Central memory CD8-positive, alpha-beta T cell (primary cell): ENCODE measurements at places on chromosomes 1 and 21.

GRCh38 chr1:27566462-27567145 lies 37.3 kb downstream of the AHDC1 start:
- peaks cover 40% of the 10 kb centered on the region for H3K4me1 ChIP-seq
- H3K27ac ChIP-seq, result no peak overlapping the region

DNA sequence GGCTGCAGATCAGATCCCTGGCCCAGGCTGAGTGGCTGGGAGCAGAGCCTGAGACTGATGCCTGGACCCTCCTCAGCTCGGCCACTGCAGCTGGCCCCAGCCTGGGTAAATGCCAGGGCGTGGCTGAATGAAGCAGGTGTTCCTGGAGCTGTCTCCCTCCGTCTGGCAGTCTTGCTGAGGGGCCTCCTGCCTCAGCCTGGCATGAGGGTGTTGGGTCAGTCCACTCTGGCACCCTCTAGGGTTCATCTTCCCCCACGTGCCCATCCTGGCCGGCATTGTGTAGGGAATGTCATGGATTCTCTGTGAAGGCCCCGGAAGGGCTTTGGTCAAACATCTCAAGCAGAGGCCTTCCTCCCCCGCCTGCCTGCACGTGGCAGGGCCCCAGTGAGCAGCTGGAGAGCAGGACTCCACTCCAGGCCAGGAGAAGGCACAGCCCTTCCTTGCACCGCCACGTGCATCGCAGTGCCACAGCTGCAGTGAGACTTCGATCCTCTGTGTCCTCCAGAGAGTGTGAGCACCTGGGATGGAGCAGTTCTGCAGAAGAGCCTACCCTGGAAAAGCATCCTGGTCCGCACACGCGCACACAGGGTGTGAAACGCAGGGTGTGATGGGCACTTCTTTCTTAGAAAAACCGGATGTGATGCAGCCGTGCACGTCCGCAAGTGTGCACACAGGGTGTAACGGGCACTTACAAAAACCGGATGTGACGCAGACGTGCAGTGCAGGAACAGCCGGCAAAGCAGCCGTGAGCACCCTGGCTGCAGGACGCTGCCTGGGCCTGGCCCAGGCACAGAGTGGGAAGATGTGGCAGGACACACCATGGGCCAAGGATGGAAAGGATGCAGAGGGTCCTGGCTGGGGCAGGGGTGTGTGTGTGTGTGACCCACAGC lies 4.6 kb upstream of the KRTAP10-4 start:
- H3K4me3 ChIP-seq, result no peak overlapping the region
- no peak for DNase-seq
- H3K4me1 ChIP-seq, result peaks cover 11% of the 10 kb centered on the region
- H3K27me3 ChIP-seq, result no peaks in the 10 kb centered on the region
- no peak overlapping the region for H3K27ac ChIP-seq

GRCh38 chr1:175737451-175737850 lies 5.9 kb downstream of the TNR start:
- no peaks in the 10 kb centered on the region for H3K36me3 ChIP-seq
- DNase-seq, result no peak
- H3K4me1 ChIP-seq, result no peaks in the 10 kb centered on the region
- no peak overlapping the region for H3K27ac ChIP-seq

- peak overlapping the region; percentile 38 for H3K27ac ChIP-seq
- no peak for DNase-seq
- peaks cover 1% of the 10 kb centered on the region for H3K36me3 ChIP-seq
- H3K4me3 ChIP-seq, result peak overlapping the region; percentile 7
- H3K27me3 ChIP-seq, result no peaks in the 10 kb centered on the region
Measured at GRCh38 chr1:844472-845026, 79.2 kb upstream of the SAMD11 start.

DNA sequence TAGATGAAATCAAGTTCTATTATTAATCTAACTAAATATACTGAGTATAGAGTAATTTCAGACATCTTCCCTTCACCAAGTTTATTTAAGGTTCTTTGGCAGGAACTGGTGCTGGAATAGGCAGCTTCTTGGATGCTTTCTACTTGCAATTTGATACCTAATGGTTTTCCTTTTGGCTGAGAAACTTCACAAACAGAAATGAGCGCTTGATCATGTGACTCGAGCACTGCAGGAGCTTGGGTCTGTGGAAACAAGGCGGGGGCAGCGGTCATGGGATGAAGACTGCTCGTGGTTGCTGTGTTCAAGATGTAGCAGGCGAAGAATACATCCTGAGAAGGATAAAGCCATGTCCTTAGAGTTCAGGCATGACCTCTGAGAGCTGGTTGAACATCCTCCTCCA lies 136.8 kb downstream of the PTPRC start:
- no peaks in the 10 kb centered on the region for H3K27me3 ChIP-seq
- H3K4me1 ChIP-seq, result no peaks in the 10 kb centered on the region
- no peak overlapping the region for H3K27ac ChIP-seq

GRCh38 chr1:208036918-208037766 lies 126.2 kb upstream of the CD34 start:
- H3K4me3 ChIP-seq, result no peak overlapping the region
- no peaks in the 10 kb centered on the region for H3K4me1 ChIP-seq
- H3K27me3 ChIP-seq, result peaks cover 26% of the 10 kb centered on the region
- H3K27ac ChIP-seq, result no peak overlapping the region
- DNase-seq, result no peak

- H3K27me3 ChIP-seq, result peaks cover 17% of the 10 kb centered on the region
- H3K4me3 ChIP-seq, result no peak overlapping the region
- DNase-seq, result no peak
- no peak overlapping the region for H3K27ac ChIP-seq
- no peaks in the 10 kb centered on the region for H3K4me1 ChIP-seq
- peaks cover 3% of the 10 kb centered on the region for H3K36me3 ChIP-seq
Measured at GRCh38 chr1:226862890-226863289, 7.5 kb upstream of the PSEN2 start.

DNA sequence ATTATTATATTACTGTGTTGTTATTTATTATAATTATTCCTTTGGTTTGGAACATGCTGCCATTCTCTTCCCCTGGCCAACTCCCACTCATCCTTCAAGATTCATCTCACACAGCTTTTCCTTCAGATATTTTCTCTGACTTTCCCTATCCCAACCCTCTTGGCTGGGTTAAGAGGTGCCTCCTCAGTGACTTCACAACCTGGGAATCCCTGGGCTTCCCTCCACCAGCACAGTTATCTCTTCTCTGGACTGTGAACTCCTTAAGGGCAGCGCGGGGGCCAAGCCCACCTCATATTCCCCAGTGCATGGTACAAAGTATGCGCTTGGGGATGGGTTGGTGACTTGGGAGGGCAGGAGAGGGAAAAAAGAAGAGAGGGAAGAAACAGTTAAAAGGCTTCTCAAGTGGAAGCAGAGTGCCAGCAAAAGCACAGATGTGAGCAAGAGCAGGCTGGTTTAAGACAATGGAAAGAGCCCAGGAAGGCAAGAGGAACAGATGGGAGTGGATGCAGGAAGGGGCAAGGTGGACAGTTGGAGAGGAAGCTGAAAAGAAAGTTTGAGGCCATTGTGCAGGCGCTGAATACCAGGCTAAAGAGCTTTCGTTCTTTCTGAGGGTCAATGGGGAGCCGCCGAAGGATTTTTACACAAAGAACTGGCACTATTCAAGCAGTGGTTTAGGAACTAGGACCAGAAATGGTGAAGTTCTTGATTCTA lies 132.3 kb downstream of the BEND5 start:
- no peak overlapping the region for H3K27ac ChIP-seq
- DNase-seq, result no peak
- no peak overlapping the region for H3K4me3 ChIP-seq
- no peaks in the 10 kb centered on the region for H3K36me3 ChIP-seq

DNA sequence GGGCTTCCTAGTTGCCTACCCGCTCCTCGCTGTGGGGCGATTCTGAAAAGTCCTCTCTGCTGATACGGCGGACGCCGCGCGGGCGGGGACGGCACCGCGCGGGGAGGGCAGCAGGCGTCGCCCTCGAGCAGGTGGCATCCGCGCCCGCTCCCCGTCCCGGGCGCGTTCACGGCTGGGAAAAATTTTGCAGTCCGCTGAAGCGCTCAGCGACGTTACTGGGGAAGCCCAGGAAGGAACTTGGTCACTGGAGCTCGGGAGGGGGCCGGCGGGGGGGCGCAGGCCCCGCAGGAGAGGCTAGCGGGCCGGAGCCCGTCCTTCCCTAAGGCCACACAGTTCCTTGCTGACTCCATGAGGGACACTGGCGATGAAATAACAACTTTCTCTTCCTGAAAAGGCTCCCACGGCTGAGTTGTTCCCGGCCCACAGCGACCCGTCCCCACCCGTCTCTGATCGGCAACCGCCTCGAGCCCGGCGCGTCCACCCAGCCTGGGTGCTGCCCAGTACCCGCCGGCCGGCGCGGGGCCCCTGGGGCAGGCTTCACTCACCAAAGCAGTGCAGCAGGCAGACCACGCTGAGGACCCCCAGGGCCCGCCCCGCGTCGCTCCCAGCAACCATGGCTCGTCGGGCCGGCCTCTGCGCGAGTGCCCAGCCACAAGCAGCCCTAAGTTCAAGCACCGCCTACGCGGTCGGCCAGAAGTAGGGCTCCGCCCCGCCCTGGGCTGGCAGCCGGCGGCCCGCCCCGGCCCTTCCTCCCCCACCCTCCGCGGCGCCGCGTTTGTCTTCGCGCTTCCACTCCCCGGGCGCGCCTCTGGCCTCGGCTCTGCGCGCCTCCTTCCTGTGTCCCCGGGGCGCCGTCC lies at the start of gene CD58:
Gene CD58, minus strand, starts transcription at position 669 of the 857 bp plus-strand sequence. Its CDS starts 54 bp downstream, at position 615.
- peaks cover 63% of the 10 kb centered on the region for H3K4me1 ChIP-seq
- H3K4me3 ChIP-seq, result peak within 1 kb of the TSS; percentile 99
- peak; percentile 60 for DNase-seq
- H3K27me3 ChIP-seq, result no peaks in the 10 kb centered on the region
- peak within 1 kb of the TSS; percentile 97 for H3K27ac ChIP-seq

DNA sequence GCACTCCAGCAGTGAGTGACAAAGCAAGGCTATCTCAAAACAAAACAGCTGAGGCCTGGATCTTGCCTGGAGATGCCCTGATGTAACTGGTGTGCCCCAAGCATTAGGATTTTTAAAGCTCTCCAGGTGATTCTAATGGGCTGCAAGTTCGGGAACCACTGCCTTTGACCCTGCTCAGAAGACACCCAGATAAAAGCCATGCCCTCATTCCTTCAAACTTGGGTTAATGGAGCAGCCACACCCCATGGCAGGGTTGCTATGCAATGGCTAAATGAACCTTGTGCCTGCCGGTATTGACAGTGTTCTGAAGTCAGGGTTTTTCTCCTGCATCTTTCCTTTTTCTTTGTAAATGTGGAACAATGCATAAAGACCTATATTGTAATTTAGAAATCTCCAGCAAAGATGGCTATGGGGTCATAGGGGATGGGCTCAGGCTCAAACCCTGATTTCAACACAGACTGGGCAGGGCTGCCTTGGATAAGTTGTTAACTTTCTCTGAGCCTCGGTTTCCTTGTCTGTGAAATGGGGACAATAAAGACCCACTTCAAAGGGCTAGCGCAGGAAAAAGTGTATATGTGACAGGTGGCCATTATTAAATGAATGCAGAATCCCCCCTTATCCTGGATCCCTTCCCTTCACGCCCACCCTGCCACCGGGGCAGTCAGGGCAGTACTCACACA lies 453 bp downstream of the TFF3 start:
- H3K27ac ChIP-seq, result no peak overlapping the region
- no peaks in the 10 kb centered on the region for H3K36me3 ChIP-seq
- DNase-seq, result no peak
- peaks cover 6% of the 10 kb centered on the region for H3K4me1 ChIP-seq
- H3K27me3 ChIP-seq, result no peaks in the 10 kb centered on the region

DNA sequence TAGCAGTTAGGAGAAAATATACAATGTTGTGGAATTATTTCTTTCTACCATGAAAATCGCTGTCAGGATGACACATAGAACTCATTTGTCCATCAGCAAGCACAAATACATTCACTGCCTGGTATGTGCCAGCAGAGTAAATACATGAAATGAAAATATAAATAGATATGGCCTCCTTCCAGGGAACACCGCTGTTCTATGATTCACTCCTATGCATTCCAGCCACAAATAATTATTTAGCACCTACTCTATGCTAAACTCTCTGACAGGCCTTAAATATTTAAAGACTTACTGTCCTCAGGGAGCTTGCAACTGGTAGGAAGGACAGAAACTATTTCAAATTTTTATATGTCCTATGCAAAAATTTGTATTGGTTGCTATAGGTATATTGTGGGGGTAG lies 975.0 kb upstream of the NCAM2 start:
- no peak overlapping the region for H3K4me3 ChIP-seq
- no peak for DNase-seq
- no peaks in the 10 kb centered on the region for H3K36me3 ChIP-seq
- H3K27ac ChIP-seq, result no peak overlapping the region
- no peaks in the 10 kb centered on the region for H3K4me1 ChIP-seq

- peak overlapping the region; percentile 89 for H3K27ac ChIP-seq
- peaks cover 48% of the 10 kb centered on the region for H3K4me1 ChIP-seq
- H3K4me3 ChIP-seq, result no peak overlapping the region
- no peaks in the 10 kb centered on the region for H3K27me3 ChIP-seq
Measured at GRCh38 chr1:150619576-150620509, 9.6 kb downstream of the ENSA start.

DNA sequence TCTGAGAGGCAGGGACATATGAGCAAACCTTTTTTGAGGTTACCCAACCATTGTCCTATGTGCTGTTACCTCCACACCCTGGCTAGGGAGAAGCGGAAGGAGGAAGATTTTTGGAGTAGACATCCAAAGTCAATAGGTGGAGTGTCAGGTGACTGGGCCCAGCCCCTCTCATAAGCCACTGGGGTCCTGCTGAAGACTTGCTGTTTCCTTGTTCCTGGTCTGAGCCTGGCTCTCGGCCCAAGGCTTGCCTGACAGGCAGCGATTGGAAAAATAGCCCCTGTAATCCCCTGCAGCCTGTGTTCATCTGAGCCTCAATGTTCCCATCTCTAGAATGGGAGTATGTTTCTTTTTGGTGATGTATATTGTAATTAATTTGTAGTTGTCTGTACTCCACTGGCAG lies 6.9 kb upstream of the PIGR start:
- H3K27ac ChIP-seq, result no peak overlapping the region
- no peaks in the 10 kb centered on the region for H3K36me3 ChIP-seq
- H3K4me3 ChIP-seq, result no peak overlapping the region
- no peaks in the 10 kb centered on the region for H3K27me3 ChIP-seq

GRCh38 chr1:156953571-156953970 lies 33.1 kb downstream of the LRRC71 start:
- H3K27me3 ChIP-seq, result no peaks in the 10 kb centered on the region
- no peak for DNase-seq
